ENCODE measurements at places on chromosomes 7 and 10.

DNA sequence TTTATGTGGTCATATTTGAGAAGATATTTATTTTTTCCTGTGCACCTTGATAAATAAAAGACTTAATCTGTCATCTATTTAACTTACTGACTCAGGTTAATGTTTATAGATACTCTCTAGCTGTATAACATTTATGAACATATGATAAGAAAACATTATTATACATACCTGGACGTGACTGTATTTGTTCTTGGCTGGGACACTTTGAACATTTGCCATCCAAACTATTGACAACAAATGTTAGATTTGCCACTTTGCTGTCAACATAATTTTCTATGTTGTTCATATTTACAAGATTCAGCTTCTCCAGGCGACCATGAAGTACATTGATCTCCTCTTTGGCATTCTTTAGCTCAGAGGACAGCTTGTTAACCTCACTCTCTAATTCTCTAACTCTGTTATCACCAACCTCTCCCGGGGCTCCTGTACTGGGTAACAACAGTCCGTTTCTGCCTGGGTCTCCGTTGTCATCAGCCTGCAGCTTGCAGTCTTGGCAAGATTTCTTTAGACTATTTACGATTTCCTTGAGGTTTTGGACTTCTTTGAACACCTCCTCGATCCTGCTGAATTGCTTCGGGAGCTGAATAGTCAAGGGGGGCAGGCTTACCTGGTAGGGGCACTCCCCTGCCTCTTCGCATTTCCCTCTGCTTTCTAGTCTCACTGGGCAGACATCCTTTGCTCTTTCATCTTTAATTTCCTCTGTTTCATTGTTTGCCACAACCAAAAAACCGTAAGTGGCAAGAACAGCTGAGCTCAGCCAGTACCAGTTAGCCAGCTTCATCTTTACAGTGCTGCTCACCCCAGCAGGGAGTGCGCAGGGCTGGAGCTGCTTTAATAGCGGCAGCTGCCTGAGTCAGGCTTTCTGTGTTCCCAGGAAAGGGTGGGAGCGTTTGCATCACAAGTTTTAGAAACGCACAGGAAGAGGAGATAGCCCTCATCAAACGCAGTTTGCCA, at the start of gene FGL2:
TSS of gene FGL2 (minus strand) at position 807 of the 954 bp plus-strand sequence. CDS start at position 781, 26 bp downstream.
- no peak for DNase-seq

- DNase-seq: no peak
Observed at GRCh38 chr10:49762566-49762877, 399 bp upstream of the OGDHL start.

- DNase-seq: no peak
Observed at GRCh38 chr10:24115403-24115802, 93.5 kb upstream of the KIAA1217 start.

DNA sequence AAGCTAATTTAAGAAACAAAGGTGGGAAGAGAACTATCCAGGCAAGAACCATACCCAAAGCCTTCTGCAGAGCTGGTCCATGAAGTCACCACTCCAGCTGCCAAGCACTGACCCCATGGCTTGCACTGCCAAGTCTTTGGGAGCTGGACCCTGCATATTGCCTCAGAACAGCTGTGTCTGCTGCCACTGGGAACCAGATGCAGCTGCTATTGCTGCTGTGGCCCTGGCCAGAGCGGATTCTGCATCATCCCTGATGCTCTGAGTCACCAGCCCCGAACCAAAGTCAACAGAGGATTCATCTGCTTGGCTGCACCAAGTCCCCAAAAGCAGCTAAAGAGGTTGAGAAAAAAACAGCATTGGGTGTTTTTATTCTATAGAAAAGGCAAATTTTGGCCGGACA, 39.2 kb upstream of the GSAP start:
- DNase-seq: peak; percentile 56

GRCh38 chr7:131603932-131604331, 47.5 kb upstream of the PODXL start:
- DNase-seq: no peak

DNA sequence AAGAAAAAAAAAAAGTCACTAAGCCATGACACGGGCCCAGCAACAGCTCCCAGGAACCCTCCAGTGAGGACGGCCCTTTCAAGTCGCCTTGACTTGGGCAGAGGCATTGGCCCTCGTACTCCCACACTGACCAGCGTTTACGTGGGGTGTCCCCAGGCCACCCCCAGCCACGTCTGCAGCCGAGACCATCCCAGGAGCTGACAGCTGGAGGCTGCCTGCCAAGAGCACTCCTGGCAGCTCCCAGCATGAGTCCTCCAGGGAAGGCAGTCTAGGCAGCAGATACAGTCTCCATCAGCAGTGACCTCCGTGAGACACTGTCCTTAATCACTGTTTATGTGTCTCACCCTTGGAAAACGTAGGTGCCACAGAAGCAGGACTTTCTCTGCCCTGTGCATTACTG, 86.5 kb downstream of the PROSER2 start:
- no peak for DNase-seq

GRCh38 chr7:29426587-29426986, 137.0 kb upstream of the PRR15 start:
- DNase-seq: no peak

DNA sequence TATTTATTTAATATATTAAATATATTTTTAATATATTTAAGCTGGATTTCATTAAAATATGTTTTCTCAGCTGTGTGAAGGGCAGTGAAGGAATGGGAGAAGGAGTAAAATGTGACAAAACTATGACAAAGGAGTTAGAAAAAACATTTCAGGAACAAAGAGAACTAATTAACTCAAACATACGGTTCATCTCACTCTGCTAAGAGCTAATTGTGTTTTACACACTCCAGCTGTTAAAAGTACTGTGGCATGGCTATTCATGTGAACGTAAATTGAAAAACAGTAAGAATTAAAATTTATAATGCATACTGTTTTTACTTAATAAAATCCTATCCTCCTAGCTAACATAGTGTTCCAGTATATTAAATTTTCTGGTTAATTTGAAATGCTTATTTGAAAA, 262.5 kb upstream of the GNAI1 start:
- DNase-seq: no peak
